ENCODE measurements at places on chromosomes 3 and 15.

- no peak for DNase-seq
Measured at GRCh38 chr15:93305306-93305705, 216.3 kb upstream of the RGMA start.

DNA sequence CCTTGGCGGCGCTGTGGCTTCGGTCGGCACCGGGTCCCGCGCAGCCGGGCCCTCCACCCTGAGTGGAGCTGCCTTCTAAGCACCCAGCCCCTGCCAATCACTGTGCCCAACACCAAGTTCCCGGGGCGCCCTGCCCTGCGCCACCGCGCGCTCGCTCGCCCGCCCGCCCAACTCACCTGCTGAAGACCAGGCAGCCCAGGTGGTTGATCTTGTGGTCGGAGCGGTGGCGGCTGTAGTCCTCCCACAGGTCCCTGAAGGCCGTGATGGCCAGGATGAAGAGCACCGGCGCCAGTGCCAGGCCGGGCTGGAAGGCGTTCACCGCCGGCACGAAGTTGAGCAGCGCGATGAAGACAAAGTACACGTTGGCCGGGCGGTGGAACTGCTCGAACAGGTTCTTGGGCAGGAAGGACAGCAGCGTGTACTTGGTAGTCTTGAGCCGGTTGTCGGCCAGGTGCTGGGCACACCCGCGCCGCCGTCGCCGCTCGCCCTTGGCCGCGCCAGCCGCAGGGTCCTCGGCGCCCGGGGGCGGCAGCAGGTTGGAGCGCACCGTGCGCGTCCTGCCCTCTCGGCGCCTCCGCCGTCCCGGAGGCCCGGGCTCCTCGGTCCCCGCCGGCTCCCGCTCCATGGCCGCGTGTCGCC, 536 bp downstream of the ATP10A start:
- DNase-seq, result no peak

- DNase-seq, result no peak
Measured at GRCh38 chr15:35562641-35563040, 16.7 kb upstream of the DPH6 start.

GRCh38 chr15:39287322-39288195, 293.3 kb upstream of the THBS1 start:
- DNase-seq, result no peak

DNA sequence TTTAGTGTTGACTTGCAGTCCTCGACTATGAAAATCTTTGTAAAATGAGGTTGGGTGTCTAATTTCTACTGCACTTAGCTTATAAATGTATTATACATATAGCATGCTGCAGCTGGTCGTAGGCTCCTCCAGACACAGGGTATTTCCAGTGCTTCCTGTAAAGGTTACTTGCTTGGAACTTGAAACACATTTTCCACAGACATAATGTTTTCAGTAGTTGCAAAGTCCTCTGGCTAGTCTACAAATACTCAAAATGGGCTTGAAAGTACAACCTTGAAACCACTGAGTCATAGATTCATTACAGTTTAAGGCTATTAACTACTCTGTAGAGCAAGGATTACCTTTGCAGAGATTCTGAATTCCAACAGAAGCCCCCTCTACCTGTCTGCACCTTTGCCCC, 464.1 kb downstream of the RAP2B start:
- no peak for DNase-seq

- DNase-seq, result peak; percentile 42
Measured at GRCh38 chr3:73394240-73394639, 230.5 kb downstream of the PDZRN3 start.

- no peak for DNase-seq
Measured at GRCh38 chr3:159950156-159950898, 38.3 kb upstream of the IL12A start.

DNA sequence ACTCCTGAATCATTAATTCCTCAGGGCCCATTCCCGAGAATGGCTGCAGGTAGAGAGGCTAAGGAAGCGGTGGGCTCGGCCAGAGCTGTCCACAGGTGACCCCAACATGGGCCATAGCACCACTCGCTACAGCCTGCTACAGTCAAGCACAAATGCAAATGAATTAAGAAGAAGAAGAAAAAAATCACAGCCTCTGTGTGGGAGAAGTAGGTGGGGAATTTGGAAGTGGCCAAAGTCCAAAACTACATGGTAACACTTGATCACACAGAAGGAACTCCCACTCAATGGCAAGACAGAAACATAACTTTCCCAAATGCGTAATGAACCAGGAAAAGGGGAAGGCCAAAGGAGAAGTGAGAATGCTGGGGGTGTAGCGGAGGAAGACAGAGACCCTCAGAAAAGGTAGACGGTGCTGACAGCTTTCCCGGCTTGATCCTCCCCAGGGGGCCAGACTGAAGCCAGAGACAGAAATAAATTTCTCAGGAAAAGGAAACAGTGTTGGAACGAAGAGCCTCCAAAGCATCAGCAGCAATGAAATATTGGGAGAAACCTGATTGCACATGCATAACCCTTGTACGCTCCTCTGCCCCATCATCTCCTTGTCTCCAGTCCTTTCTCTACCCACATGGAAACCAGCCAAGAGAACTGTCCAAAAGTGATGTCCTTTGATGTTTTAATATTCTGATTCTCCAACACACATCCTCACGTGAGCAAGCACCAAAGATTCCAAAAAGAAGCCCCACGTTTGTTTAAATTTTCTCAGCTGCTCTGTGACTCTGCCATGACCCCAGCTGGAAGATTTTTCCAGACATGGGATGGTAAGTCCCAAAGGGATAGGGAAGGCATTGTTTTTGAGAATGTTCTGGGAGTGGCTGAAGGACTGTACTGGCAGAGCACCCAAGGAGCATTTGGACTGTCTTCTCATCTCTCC, 107.6 kb downstream of the OXNAD1 start:
- peak; percentile 45 for DNase-seq

DNA sequence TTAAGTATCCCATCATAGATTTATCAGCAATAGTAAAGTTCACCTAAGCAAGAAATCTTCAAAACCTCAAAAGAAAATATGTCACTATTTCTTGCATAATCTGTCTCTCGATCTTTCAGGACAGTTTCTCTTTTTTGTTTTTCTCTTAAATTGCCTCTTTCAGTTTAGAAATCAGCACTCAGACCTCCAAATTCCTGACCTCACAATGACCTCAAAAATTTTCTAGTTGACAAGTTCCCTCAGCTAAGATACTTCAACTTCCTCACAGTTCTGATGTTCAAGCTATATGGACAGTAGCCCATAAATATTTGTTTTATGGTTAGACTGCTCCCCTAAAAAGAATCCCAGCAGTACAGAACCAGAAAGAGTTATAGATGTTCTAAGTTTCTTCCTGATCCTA, 24.1 kb downstream of the SLC24A5 start:
- DNase-seq, result no peak

DNA sequence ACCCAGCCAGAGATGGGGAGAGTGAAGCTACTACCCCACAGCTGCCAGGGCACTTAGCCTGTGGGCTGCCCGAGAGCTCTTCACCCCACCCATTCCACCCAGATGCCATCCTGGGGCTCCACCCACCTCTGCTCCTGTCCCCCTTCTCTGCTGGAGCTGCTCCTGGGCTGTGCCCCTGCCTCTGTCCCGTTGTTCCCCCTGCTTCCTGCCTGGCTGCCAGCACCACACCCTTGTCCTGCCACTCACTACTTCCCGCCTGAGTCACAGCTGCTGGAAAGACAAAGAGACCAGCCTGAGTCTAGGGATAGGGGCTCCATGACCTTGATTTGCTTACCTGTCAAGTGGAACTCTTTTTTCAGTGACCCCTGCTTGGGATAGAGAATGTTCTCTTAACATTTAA, 12.4 kb downstream of the GNAI2 start:
- DNase-seq, result no peak

GRCh38 chr15:32840507-32841245, 122.9 kb downstream of the GREM1 start:
- DNase-seq, result no peak

DNA sequence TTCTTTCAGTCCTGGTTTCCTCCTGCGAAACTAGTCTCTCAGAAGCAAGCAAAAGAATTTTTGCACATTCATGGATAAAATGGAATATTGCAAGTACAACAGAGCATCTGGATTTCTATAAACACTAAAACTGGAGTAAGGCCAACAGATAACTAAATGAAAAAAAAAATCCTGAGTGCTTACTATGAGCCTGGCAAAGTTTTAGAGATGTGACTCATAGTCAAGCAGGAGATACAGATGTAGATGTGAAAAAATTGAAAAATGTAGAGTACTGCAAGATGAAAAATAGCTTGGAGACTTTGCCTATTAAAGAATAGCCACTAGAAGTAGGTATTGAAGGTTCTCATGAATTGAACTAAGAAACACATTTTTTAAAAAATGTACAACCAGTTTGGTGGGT, 397.4 kb downstream of the OTOL1 start:
- no peak for DNase-seq

- DNase-seq, result no peak
Measured at GRCh38 chr15:31078471-31078870, 23.1 kb downstream of the TRPM1 start.

GRCh38 chr15:29636140-29636539, 186.1 kb downstream of the TJP1 start:
- DNase-seq, result peak; percentile 28

DNA sequence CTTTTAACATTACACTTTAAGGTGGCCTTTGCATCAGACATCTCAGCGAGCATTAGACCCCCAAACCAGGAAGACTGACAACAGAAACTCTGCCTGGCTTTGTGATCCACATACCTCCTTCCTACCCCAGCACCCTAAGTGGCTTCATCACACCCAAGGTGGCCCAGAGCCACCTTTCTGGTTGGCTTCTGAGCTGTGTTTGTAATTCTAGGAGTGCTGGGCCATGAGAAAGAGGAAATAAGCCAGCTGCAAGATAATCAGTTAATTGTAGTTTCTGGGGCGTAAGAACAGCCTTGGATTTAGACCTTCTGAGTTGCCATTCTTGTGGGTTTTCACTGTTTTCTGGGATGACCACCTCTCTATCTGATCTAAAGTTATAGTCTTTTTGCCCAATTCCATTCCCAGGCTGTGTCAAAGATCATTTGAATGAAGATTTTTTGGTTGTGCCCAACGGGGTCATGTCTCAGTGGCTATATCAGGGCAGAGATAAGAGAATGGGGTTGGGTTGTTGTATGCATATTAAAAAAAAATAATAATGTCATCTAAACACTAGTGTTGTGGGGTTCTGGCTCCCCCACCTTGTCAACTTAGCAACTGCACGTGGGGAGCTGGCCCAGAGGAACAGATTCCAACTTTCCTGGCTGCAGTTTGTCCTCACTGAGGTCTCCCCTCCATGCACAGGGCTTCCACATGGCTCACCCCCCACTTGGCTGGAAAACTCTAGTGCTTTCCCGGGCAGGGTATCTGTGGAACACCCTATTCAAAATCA, 234.8 kb upstream of the WNT5A start:
- DNase-seq, result no peak

DNA sequence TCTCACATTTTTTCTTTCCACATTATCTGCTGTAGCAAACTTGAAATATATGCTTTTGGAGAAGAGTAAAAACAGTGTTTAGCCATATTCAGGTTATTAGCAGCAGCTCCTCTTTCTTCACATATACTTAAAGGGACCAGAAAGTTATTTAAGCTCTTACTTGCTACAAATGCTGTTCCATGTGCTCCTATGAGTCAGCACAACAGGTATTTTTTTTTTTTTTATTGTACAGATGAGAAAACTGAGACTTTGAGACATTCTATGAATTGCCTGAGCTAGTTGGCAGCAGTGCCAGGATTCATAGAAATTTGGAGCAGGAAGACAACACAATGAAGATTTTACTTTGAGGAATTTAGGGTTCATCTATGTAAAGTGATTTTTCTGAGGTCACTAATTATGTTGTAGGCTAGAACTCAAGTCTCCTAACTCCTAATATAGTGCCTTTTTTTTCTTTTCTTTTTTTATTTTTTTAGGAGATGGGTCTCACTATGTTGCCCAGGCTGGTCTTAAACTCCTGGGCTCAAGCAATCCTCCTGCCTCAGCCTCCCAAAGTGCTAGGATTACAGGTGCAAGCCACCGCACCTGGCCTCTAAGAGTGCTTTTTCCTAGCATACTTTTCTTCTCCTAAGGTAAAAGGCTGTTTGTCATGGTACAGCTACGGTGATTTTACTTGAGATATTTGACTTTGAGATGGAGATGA, 23.6 kb downstream of the SETD5 start:
- DNase-seq, result no peak

GRCh38 chr15:94443186-94443585, 211.8 kb downstream of the MCTP2 start:
- no peak for DNase-seq

GRCh38 chr3:143298886-143299535, 179.4 kb downstream of the CHST2 start:
- DNase-seq, result no peak

GRCh38 chr15:58702233-58702632, 47.3 kb downstream of the ADAM10 start:
- DNase-seq, result no peak

DNA sequence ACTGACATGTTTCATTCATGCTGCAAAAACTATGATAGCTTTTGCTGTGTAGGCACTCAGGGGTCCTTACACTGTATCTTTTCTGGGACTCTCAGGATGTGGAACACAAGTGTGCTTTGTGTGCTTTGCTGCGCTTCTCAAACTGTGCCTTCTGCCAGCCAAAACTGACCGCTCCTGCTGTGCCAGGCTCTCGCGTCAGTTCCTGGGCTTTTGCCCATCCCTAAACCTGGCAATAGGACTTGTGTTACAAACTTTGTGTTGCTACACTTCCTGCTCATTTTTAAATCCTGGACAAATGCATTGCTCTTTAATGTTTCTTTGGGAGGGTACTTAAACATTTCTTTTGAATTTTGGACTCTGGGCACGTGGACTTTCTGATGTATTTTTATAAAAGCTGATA, 60.3 kb downstream of the DIPK2A start:
- DNase-seq, result no peak

DNA sequence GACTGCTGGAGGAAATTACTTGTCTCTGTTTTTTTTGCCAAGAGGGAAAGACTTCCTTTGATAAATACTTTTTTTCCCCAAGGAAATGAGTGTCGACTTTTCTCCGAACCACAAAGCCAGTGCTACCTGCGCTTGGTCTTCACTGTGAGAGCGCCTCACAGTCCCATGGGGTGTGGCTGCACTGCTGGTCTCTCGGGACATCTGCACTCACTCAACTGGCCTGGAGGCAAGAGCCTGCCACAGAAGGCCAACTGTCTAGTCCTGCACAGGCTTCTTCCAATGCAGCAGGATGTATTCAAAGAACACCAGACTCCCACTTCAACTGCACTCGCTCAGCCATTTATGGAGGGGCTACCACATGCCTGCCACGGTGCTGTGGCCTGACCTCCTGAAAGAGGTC, 40.6 kb upstream of the CGNL1 start:
- DNase-seq, result no peak

DNA sequence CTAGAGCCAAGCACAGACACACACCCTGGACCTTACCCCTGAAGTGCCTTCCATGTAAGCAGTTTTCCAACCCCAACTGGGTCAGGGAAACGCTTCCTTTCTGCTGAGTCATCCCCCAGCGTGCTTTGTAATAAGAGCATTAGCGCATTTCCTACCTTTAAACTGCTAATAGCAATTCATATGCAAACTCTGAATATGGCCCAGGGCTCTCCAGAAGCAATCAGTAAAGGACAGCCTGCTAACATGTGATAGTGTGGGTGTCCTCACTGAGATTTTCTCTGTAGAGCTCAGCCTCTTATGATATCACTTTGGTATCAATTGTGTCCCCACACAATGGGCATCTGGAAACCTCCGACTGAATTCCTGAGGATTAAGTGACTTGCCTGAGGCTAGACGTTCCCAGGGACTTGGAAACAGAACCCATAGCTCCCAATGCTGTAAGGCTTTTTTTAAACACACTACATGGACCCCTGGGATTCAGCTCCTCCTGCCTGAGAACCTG, 5.6 kb downstream of the GABRB3 start:
- no peak for DNase-seq
